ENCODE measurements at places on chromosomes 1 and 21.

DNA sequence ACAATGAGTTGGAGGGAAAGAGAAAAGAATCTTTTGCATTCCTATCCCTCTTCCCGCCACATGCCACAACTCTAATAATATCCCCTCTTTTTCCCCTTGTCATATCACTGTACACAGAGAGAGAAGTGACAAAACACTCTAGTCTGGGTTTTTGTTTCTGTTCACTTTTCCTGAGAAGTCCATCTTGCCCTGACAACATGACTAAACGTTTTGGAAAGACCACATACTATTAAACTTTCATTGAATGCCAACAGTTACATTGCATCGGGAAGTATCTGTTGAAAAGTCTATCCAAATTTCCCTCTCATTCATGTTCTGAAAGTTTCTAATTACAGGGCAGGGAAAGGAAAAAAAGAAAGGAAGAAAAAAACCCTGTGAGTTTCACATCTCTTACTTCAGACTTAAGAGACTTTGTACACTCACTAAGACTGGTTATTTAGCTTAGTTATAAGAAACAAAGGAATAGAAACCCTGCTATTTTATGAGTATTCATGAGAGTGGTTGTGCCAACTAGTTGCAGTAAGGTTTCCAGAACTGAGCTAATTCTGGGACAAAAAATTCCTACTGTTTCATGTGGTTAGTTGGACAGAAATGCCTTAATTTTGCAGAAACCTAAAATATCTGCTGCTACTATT is 16.9 kb downstream of the PLA2G4A start:
- DNase-seq = no peak

- DNase-seq = peak; percentile 68
Observed at GRCh38 chr1:4678066-4678717, 23.8 kb downstream of the AJAP1 start.

DNA sequence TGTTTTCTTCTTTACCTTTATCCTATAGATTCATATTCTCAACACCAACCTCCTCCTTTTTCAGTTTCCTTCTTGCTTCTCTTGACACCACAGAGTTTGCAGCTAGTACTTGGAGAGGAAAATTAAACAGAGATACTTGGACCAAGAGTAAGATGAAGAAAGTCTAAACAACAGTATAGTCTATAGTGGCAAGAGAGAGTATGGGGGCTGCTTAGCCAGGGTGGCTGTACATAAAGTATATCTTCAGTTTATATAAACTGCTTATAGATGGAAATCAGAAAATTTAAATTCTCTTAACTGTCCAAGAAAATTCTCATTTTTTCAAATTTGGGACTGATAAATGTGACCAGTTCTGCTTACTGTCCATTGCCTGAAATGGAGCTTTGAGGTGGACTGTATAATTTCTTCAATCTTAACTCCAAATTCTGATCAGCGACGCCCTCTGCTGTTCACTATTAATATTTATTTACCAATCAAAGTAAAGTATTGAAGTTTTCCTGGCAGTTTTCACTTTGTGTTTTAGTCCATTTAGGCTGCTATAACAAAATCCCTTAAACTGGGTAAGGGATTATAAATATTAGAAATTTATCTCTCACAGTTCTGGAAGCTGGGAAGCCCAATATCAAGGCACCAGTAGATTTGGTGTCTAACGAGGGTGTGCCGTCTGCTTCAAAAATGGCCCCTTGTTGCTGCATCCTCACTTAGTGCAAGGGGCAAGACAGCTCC is 14.8 kb upstream of the METTL18 start:
- DNase-seq = peak; percentile 12

DNA sequence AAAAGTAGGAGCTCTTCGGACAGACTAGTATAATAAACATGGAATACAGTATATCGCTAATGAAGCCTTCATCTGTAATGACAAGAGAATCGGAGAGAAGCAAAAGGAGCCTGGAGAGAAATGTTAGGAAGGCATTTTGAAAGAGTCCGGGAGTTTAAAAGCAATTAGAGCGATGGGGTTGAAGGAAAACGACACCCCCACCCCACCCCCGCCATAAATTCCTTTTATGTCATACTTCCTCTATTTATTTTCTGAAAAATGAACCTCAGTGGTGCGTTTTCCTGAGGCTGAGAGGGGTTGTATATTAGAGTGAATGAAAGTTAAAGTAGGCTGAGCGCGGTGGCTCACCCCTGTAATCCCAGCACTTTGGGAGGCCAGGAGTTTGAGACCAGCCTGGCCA is 635 bp upstream of the APH1A start:
- no peak for DNase-seq

DNA sequence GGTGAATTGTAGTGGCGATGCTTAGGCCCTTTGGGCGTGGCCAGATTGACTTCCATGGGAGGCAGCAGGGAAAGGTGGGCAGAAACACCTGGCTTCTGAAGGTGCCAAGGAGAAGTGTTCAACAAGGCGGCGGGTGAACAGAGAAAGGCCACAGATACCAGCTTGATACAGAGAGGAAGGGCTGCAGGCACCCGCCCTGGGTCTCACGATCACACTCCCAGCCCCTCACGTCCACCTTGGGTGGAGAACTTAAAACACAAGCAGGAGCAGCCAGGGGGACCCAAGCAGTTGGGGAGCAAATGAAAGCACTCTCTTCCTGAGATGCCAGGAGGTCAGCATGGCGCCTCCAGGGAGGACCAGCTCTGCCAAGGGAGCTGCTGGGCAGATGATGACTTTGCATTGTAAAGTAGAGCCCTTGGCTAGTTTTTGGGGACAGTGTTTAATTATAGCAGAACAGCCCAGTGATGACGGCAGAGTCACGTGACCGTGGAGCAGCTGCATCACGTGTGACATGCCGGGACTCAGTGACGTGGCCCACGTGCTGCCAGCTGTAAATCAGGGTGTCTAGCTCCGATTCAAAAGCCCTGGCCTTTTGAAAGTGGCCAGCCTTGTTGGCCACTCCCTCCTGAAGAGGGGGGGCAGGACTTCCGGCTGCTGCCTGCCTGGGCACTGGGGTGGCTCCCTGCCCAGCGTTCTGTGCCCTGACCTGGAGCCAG is 19.0 kb downstream of the SLC37A1 start:
- DNase-seq = peak; percentile 63

DNA sequence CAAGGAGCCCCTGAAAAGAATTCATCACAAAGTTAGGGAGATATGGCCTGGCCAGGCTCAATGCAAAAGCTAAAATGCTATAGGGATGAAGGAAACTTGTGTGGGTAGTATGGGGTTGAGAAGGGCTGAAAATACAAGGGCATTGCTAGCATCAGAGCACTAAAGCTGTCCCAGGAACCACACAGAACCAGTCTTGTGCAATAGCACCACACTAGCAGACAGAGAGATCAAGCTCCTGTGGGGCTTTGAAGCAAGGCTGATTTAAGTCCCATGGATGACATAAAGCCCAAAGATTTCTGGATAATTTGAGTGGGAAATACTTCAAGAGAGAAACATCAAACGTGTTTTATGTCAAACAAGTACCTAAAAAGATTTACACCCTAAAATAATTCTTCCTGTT is 97.1 kb downstream of the VAV3 start:
- DNase-seq = no peak

DNA sequence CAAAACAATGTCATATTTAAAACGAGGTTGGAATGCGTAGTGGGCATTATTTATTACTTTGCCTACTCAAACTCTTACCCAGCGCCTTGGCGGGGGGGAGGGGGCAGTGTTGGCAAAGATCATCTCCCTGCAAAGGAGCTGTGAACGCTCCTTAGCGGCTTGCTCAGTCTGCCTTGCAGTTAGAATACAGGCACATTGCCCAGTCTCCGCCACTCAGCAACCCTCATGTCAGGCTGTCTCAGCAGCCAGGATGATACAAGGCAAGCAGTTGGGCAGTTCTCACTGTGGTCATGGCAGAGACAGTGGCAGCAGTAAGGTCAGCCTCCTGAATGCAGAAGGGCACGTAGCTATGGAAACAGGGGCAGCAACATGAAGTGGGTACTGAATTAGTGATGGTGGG is 170.4 kb upstream of the KCNK2 start:
- no peak for DNase-seq

DNA sequence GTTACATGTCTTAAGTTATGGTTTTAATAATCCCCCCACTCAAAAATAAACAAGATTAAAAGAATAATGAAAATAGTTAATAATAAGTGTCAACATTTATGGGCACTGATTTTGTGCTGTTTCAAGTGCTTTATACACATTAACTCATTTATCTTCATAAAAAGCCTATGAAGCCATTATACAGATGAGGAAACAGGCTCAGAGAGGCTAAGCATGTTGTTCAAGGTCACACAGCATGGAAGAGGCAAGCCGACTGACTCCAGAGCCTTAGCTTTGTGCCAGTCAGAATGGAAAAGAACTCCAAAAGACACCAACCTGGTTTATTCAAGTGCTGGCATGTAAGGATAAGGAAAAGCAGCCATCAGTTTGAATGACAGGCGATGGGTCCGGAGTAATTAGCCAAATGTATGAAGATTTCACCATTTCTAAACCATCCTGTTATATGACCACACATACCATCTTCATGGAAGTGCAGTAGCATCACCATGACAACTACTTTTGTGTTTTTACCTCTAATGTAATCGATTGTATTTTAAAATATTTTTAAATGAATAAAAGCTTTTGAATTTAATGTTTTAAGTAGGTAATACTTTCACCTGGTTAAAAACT is 14.4 kb upstream of the ID3 start:
- no peak for DNase-seq

- DNase-seq = no peak
Observed at GRCh38 chr1:184770181-184770979, 15.7 kb upstream of the EDEM3 start.

DNA sequence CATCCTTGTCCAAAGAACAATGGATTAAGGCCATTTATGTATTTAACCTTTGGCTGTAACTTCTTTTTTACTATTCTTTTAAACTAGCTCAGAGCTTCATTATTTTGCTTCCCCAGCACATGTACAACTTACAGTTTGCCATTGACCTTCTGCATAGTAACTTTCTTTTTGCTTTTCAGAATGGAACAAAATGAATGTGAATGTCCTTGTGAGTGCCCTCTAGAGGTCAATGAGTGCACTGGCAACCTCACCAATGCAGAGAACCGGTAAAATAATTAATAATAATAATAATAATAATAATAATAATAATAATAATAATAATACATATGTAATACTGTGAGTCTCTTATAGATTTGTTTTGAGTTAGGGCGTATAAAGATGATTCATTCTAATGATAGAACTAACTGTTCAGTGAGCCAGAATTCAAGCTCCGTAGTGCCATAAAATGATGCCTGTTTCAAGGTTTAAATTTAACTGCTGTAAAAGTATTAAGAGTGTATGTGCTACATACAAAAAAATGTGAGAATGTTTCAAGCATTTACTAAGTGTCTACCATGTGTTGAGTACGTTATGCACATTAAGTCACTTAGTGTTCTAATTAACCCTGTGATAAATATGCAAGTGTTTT is 69.0 kb upstream of the RAVER2 start:
- no peak for DNase-seq

DNA sequence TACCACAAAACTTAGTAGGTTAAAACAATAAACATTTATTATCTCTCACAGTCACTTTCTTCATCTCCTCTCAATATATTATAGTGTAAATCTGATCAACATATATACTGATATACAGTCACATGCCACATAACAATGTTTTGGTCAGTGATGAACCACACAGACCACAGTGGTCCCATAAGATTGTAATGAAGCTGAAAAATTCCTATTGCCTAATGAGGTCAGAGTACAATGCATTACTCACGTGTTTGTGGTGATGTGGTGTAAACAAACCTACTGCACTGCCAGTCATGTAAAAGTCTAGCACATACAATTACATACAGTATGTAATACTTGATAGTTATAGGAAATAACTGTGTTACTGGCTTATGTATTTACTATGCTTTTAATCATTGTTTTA is 30.1 kb downstream of the OLFML3 start:
- DNase-seq = no peak

DNA sequence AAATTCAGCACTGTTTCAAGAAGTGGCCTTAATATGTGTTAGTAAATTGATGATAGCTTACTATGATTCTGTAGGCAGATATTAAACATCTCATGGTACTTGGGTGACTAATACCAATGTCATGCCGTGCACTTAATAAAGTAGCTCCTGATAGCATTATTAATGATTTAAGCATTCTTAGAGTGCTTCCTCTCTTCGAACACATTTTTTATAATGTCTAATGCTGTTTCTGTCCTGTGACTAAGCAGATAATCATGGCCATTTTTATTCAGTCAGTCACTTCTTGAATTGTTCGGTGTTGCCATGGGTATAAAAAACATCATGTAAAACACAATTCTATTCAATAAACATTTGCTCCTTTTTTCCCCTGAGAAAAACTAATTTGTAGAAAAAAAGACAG is 804.6 kb upstream of the ADGRL4 start:
- DNase-seq = no peak

DNA sequence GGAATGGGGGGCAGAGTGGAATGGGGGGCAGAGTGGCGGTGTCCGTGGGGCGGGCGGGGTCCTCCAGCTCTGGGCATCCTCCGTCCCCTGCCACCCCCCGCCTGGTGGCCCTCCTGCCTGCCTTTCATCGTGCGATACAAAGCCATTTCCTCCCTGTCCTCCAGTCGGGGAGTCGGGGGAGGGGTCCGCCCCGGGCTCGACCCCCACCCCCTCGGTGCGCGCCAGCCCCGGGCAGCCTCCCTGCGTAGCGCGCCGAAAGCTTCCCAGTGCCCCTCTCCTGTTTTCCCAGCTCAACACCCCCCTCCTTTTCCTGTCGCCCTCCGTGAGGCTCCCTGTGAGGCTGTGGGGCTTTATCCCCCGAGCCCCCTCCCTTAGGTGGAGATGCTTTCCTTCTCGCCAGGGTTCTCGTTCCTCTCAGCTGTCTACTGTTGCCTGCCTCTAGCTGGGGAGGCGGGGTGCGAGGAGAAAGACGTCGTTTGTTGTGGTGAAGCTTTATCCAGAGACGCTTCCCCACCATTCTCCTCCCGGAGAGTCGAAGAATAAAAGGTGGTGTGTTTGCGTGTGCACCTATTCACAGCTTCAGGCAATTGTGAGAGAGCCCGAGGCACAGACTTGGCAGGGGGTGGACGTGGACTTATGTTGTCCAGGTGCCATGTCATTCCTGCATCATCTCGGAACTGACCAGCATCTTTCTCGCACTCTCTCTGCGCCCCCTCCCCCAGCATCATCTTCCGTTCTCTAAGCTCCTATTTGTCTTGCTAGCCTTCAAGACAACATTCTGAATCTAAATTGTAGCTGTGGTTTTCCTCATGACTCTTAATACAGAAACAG is 848 bp downstream of the DNM3 start:
- DNase-seq = peak; percentile 69

- DNase-seq = no peak
Observed at GRCh38 chr1:213693864-213694263, 293.9 kb upstream of the PROX1 start.
